ENCODE measurements at places on chromosomes 11 and 22.

DNA sequence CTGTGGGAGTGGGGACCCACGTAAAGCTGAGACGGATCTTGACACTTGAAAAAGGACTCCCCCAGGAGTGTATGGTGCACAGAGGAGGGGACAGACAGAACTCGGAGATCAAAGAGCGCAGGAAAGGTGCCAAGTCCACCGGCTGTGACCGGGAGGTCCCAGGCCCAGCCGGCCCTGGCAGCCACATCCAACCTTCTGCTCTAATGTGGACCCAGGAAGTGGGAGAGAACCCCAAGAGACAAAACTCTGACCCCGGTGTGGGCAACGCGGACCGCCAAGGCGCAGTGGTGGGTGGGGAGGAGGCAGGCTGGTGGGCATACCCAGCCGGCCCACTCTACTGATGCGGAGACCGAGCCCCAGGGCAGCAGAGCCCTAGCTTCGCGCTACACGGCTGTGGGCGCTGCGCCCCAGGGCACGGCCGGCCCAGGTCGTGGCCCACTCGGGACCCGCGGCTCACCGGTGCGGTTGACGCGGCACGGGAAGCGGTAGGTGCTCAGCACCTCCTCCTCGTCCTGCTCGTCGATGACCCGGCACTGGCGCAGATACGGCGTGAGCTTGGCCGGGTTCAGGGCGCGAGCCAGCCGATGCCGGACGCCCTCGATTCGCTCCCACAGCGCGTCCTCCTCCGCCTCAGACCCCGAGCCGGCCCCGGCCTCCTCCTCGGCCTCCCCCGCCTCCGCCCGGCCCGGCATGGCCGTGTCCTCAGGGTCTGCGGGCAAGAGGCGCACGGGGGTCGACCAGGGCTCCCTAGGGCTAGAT lies 527 bp downstream of the CARD10 start:
- DNase-seq, result no peak

- DNase-seq, result no peak
These were observed 5.0 kb upstream of the LRFN4 start for GRCh38 chr11:66851698-66852465.

- DNase-seq, result peak; percentile 43
These were observed 6.6 kb upstream of the MS4A18 start for GRCh38 chr11:60717956-60718355.

GRCh38 chr22:50262460-50262911 lies 1.0 kb upstream of the MAPK12 start:
- DNase-seq, result no peak

GRCh38 chr11:37333345-37333744 lies 735.3 kb upstream of the RAG2 start:
- no peak for DNase-seq

DNA sequence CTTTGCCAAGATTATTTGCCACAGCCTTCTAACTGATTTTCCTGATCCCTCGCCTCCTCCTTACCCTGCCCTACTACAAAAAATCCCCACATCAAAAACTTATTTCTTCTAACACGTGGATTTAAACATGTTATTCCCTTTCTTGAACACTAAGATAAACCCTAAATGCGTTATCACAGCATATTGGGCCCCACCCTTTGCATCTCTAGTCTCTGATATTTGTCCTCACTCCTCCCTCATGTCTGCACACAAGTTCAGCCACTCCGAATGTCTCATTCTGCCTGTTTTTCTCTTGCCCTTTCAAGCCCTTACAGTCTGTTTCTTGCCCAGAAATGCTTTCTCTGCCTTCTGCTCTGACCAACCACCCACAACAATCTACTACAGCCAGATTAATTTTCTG lies 10.6 kb upstream of the ACER3 start:
- DNase-seq, result no peak

GRCh38 chr11:30730011-30730410 lies 143.9 kb upstream of the MPPED2 start:
- no peak for DNase-seq

GRCh38 chr11:102757823-102758549 lies 22.4 kb downstream of the MMP10 start:
- peak; percentile 86 for DNase-seq

DNA sequence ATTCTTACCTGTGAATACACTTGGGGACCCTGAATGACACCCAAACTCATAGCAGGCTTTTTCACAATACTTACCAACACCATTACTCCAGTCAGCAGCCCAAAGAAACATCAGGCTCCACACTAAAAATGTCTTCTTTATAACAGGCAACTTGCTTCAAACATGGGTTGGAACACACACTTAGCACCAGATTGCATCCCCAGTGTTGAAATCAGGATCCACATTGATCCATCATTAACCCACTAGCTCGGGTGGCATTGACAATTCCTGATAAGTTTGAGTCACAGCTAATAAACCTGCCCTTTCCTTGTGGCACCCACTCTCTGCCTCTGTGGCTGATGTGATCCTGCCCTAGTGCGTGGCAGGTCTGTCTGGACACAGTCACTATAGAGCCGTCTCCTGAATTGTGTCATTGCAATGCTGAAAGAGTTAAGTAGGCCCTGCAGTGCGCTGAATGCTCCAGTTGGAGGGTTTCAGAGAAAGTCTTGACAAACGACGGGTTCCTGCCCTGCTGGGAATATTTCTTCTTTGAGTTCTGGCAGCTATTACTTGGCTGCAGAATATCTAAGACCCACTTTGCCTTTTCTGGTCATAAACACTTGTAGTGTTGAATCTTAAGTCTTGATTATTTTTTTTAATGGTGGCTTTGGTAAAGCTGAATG lies 19.6 kb upstream of the C11orf96 start:
- no peak for DNase-seq

DNA sequence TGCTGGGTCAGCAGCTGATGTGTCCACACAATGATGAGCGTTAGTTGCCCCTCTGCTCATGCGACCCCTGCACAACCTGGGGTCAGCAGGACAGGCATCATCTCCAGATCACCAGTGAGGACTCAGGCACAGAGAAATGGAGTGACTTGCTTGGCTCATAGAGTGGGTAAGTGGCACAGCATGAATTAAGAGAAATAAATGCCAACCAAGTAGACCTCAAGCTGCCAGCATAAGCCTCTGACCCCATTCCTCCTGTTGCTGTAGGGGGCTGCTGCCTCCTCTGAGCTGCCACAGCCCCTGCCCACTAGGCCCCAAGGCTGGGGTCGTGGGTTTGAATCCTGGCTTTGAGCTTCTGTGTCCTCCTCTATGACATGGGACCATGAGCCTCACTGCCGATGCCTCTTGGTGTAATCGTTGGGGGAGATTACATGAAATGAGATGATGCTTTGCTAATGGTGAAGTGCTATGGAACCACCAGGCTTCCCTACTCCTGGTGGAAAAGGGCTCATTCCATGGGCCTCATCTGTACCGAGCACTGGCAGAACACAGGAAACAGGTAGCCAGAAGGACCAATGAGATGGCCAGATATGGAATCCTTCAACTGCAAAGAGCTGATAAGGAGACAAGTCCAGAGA lies 33.6 kb downstream of the LRRC32 start:
- no peak for DNase-seq

DNA sequence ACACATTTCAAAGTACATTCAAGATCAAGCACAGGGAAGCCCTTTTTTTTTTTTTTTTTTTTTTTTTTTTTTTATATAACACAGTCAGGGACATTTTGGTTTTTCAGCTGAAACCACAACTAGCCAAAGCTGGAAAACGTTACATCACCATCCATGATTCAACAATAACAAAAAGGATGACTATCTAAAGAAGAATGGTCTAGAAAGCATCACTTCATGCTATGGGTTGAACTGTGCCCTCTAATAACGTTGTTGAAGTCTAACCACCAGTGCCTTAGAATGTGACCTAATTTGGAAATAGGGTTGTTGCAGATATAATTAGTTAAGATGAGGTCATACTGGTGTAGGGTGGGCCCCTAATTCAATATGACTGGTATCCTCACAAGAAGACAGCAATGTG lies 46.6 kb downstream of the MTMR2 start:
- peak; percentile 73 for DNase-seq

- no peak for DNase-seq
These were observed 48.4 kb upstream of the WNT7B start for GRCh38 chr22:46025225-46025972.

DNA sequence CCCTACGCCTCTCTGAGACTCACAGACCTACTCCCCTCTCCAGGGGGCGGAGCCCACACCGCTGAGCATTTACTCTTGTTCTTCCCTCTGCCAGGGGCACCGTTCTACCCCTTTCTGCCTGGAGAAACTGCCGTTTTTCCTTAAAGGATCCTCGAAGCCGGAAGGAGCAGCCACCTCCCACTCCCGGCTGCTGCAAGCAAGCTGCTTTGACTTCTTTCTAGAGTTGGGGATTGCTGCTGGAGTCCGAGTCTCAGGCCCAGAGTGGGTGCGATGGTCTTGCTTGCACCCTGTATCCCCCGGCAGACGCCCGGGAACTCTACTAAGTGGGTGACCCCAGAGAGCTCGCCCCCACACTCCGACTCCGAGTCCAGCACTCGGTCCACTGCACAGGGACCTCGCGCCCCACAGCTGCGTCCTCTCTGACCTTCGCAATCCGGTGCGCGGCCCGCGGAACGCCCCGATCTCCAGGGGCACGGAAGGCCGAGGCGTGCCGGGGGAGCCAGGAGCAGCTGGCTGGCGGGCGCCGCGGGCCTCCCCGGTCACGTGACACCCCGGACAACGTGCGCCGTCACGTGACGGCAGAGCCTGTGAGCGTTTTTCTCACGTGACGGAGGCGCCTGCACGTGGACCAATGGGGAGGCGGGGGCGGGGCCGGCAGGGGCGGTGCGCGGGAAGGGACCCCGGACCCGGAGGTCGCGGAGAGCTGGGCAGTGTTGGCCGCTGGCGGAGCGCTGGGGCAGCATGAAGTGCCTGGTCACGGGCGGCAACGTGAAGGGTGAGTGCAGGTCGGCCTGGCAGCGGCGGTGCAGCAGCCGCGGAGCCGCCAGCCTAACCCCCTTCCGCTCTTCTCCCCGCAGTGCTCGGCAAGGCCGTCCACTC lies at the start of gene RAD9A:
Gene RAD9A (plus strand): TSS at position 683 of the 879 bp plus-strand sequence. CDS start 59 bp downstream, at position 742.
- peak; percentile 91 for DNase-seq

DNA sequence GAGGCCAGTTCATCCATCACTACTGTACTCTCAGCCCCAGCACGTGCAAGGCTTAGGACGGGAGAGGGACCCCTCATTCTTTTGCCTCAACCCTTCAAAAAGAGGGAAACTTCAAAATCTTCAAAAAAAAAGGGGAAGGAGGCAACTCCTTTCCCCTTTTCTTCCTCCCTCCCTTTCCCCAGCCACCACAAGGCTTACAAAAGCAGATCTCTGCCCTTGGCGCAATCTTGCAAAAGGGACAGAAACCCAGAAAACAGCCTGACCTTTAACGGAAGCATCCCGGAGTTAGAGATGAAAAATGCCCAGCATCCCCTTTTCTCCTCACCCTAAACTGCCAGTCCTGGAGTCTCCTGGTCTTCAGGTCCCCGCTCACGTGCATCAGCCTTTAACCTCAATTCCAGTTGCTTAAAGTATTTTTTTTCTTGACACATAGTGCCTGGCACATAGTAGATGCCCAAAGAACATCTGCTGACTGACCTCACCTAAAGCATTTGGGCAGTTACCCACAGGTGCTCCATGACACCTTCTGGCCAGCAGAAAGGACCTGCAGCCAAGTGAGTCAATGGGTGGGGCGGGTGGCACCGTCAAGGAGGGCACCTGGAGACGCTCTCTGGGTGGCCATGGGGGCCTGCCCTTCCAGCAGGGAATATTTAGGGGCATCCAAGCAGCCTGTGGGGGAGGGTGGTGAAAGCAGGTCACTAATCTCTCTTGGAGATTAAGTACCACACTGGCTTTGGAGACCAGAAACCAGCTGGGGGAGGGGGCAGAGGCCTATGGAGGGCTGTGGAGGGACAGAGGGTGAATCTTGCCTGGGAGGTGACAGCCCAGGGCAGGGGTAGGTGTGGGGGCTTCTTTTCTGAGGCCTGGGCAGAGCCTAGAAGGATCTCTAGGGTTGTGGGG lies 16.3 kb downstream of the NECTIN1 start:
- peak; percentile 90 for DNase-seq

DNA sequence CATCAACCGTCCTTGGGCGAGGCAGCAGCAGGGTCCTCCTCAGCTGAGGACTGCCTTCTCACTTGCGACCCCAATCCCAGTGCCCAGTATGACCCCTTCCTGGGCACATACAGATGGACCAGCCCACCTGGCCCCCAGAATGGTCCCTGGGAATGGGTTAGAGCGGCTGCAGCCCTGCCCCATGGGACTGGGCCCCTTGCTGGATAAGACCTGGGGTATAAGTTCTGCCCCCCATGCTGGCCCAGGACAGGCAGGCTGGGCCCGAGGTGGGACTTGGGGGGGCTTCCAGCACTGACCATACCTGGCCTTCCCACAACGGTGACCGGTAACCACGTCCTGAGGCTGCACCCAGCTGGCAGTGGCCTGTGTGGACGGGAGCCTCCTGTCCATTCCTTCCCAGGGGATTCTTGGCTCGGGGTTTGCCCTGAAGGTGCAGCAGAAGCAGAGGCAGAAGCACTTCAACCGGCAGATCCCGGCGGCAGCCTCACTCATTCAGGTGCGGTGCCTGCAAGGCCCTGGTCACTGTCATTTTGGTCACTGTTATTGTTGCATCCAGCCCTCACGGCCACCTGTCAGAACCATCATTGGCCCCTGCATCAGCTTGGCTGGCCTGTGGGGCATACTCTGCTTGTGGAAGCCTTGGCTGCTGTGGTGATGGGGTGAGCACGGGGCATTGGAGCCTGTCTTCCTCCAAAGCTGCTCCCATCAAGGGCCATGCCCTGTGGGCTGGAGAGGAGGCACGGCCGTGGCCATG lies 114.8 kb downstream of the KCNQ1OT1 start:
- no peak for DNase-seq

DNA sequence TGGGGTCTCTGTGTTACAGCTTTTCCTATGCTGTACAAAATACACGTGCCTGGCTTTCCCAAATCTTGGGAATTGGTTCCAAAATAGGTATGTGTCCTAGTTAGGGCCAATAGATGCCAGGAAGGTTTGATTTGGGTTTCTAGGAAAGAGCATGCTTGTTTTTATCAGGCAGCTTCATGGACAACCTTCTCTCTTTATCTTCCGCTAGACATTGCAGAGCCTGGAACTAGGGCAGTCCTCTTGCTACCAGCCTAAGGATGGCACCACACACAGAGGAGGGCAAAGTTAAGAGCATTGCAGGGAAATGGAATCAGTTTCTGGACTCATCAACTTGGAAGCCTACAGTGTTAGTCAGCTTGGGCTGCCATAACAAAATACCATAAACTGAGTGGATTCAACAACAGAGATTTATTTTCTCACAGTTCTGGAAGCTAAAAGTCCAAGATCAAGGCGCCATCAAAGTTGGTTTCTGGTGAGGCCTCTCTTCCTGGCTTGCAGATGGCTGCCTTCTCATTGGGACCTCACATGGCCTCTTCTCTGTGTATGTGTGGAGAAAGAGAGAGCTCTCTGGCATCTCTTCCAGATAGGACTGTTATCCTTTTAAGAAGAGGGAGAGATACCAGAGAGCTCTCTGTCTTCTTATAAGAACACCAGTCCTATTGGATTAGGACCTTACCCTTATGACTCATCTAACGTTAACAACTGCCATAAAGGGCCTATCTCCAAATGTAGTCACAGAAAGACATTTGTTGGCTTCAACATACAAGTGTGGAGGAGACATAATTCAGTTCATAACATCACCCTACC lies 27.3 kb upstream of the CREB3L1 start:
- DNase-seq, result no peak

GRCh38 chr11:129705933-129706332 lies 109.7 kb upstream of the TMEM45B start:
- DNase-seq, result no peak

- no peak for DNase-seq
These were observed 1.4 kb upstream of the C22orf39 start for GRCh38 chr22:19448739-19449421.

Measured in MV-4-11 (cell line).